Activated naive CD4-positive, alpha-beta T cell treated with anti-CD3 and anti-CD28 coated beads for 36 hours (primary cell): ENCODE measurements at places on chromosomes 2 and 18. TPM values are rescaled to one million over a fixed set of nuclear protein-coding genes. Genes with fewer than 3 reads are reported as not detected.

The PREPL gene
- total RNA-seq, result 27.8 TPM

DNA sequence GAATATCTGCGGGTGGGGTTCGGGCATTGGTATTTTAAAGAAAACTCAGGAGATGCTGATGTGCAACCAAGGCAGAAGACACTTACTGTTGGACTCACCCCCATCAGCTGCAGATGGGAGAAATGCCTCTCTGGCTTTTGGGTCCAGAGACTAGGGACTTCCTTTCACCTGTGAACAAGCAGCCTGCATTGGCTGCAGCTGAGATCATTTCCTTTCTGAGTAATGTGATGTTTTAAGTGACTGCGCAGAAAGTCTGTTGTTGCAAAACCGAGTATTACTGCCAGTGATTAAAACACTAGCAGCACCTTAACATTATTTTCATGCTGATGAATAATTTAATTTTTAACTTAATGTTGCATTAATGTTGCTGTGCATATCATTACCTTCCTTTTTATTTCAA, 143.0 kb downstream of the TSN start:
- no peak for DNase-seq

- no peak for DNase-seq
Observed at GRCh38 chr2:230258483-230258882, 32.9 kb downstream of the SP140 start.

- DNase-seq, result no peak
Observed at GRCh38 chr2:134716721-134717243, 2.0 kb downstream of the TMEM163 start.

- no peak for DNase-seq
Observed at GRCh38 chr18:11379660-11380059, 229.7 kb upstream of the SLC35G4 start.
